ENCODE measurements at places on chromosomes 5 and 9.
A peak's percentile ranks its signal among the peaks of the same experiment; 100 is the strongest.

- no peaks in the 10 kb centered on the region for H3K4me1 ChIP-seq
- no peak overlapping the region for H3K4me3 ChIP-seq
- no peak for DNase-seq
- H3K27me3 ChIP-seq: no peaks in the 10 kb centered on the region
These were observed 300.0 kb downstream of the PDE4D start for GRCh38 chr5:59593439-59594007.

DNA sequence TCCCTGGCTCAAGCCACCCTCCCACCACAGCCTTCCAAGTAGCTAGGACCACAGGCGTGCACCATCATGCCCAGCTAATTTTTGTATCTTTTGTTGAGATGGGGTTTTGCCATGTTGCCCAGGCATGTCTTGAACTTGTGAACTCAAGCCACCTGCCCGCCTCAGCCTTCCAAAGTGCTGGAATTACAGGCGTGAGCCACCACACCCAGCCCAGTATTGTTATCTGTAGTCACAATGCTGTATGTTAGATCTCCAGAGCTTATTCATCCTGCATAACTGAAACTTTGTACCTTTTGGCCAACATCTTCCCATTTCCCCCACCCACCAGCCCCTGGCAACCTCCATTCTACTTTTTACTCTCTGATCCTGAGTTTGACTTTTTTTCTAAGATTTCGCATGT is 37.5 kb downstream of the CREBRF start:
- H3K4me3 ChIP-seq: no peak overlapping the region
- no peak for DNase-seq
- no peak overlapping the region for H3K27ac ChIP-seq
- peaks cover 17% of the 10 kb centered on the region for H3K36me3 ChIP-seq

GRCh38 chr5:12245429-12245828 is 341.2 kb upstream of the CTNND2 start:
- DNase-seq: no peak
- H3K27me3 ChIP-seq: no peaks in the 10 kb centered on the region
- H3K4me3 ChIP-seq: no peak overlapping the region
- H3K4me1 ChIP-seq: no peaks in the 10 kb centered on the region
- H3K27ac ChIP-seq: no peak overlapping the region

- no peaks in the 10 kb centered on the region for H3K36me3 ChIP-seq
- no peaks in the 10 kb centered on the region for H3K27me3 ChIP-seq
- no peaks in the 10 kb centered on the region for H3K4me1 ChIP-seq
- no peak overlapping the region for H3K4me3 ChIP-seq
These were observed 139.9 kb upstream of the RETREG1 start for GRCh38 chr5:16756692-16757091.

GRCh38 chr5:56974241-56974640 is 22.3 kb upstream of the MIER3 start:
- no peak overlapping the region for H3K27ac ChIP-seq
- H3K4me1 ChIP-seq: no peaks in the 10 kb centered on the region
- no peaks in the 10 kb centered on the region for H3K27me3 ChIP-seq
- no peak for DNase-seq

- no peak for DNase-seq
- H3K27ac ChIP-seq: no peak overlapping the region
- no peaks in the 10 kb centered on the region for H3K4me1 ChIP-seq
- no peaks in the 10 kb centered on the region for H3K27me3 ChIP-seq
- no peak overlapping the region for H3K4me3 ChIP-seq
These were observed 142.0 kb downstream of the EGFLAM start for GRCh38 chr5:38400365-38400764.

DNA sequence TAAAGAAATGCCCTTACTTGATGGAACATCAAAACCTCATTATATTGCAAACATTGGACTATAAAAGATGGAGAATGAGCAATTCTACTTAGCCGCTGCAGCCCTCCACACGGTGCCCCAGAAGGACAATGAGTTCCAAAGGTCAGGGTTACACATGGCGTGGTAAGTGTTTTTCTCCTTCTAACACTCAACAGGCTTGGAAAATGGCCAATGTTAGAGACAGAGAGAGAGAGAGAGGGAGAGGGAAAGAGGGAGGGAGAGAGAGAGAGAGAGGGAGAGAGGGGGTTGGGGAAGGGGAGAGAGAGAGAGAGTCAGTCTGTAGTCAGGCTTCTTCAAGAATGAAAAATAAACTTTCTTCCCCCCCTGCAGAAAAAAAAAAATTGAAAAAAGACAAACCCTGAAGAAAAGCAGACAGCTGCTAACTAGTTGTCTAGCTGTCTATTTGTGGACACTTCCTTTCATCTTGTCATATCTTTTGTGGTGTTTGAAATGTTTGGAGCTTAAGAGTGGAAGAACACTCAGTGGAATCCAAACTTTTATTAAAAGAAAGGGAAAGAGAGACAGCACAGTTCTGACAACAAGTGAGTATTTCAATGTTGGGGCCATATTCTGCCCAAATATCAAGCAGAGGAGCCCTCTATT is 324.8 kb downstream of the TMEM38B start:
- H3K4me1 ChIP-seq: no peaks in the 10 kb centered on the region
- H3K27me3 ChIP-seq: no peaks in the 10 kb centered on the region
- no peak overlapping the region for H3K27ac ChIP-seq
- no peak overlapping the region for H3K4me3 ChIP-seq
- no peak for DNase-seq

GRCh38 chr9:87075537-87075936 is 128.2 kb upstream of the GAS1 start:
- no peak overlapping the region for H3K4me3 ChIP-seq
- H3K27ac ChIP-seq: no peak overlapping the region
- no peak for DNase-seq
- no peaks in the 10 kb centered on the region for H3K4me1 ChIP-seq
- no peaks in the 10 kb centered on the region for H3K36me3 ChIP-seq

- no peak for DNase-seq
- H3K36me3 ChIP-seq: no peaks in the 10 kb centered on the region
- H3K27me3 ChIP-seq: no peaks in the 10 kb centered on the region
These were observed 1126.9 kb upstream of the DMAC1 start for GRCh38 chr9:8926461-8926860.

- DNase-seq: no peak
- no peak overlapping the region for H3K4me3 ChIP-seq
- H3K27me3 ChIP-seq: no peaks in the 10 kb centered on the region
These were observed 140.7 kb downstream of the MTX3 start for GRCh38 chr5:79850316-79850822.

GRCh38 chr5:56893251-56893951 is 16.0 kb upstream of the SETD9 start:
- H3K27me3 ChIP-seq: no peaks in the 10 kb centered on the region
- H3K36me3 ChIP-seq: peaks cover 33% of the 10 kb centered on the region
- H3K4me3 ChIP-seq: no peak overlapping the region
- H3K27ac ChIP-seq: no peak overlapping the region
- no peak for DNase-seq

- no peaks in the 10 kb centered on the region for H3K4me1 ChIP-seq
- no peak overlapping the region for H3K4me3 ChIP-seq
- no peak for DNase-seq
- H3K27me3 ChIP-seq: peaks cover 12% of the 10 kb centered on the region
These were observed 2.8 kb downstream of the FBN2 start for GRCh38 chr5:128535251-128535650.

DNA sequence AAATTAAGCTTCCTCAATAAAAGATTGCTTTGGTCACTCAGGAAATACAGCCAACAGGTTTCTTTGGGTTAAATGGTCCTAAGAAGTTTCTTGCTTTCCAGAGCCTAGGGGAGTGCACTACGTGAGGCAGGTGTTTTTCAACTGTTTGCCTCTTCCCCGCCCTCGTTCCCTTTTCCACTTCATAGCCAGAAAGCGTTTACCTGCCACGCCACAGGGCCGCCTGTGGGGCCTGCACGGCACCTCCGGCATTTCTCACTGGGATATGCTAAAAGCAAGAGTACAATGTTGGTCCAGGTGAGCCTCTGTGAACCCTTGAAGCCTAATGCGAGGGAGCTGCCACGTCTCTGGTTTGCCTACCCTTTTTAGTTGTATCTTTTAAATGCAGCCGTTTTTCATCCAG is 167.6 kb upstream of the OTULINL start:
- peak overlapping the region; percentile 66 for H3K27ac ChIP-seq
- H3K27me3 ChIP-seq: no peaks in the 10 kb centered on the region
- H3K4me3 ChIP-seq: no peak overlapping the region
- peaks cover 33% of the 10 kb centered on the region for H3K4me1 ChIP-seq
- no peak for DNase-seq
